Activated T-helper 1 cell treated with anti-CD3 and anti-CD28 coated beads, Interleukin-12 subunit alpha, Interleukin-12 subunit beta, Interleukin-2, Interleukin-4 antibody, amounts not matched to agents 30 ng/mL and 10 ng/mL and 1 ng/mL, durations not matched to agents 14 hours and 24 hours and 36 hours (primary cell): ENCODE measurements at places on chromosomes 12 and 14. TPM values are rescaled to one million over a fixed set of nuclear protein-coding genes. Genes with fewer than 3 reads are reported as not detected.

- no peaks in the 10 kb centered on the region for H3K4me1 ChIP-seq
- H3K27me3 ChIP-seq = no peaks in the 10 kb centered on the region
- DNase-seq = no peak
- no peak overlapping the region for H3K4me3 ChIP-seq
- H3K36me3 ChIP-seq = no peaks in the 10 kb centered on the region
These were observed 919.9 kb upstream of the FLRT2 start for GRCh38 chr14:84610086-84610485.

DNA sequence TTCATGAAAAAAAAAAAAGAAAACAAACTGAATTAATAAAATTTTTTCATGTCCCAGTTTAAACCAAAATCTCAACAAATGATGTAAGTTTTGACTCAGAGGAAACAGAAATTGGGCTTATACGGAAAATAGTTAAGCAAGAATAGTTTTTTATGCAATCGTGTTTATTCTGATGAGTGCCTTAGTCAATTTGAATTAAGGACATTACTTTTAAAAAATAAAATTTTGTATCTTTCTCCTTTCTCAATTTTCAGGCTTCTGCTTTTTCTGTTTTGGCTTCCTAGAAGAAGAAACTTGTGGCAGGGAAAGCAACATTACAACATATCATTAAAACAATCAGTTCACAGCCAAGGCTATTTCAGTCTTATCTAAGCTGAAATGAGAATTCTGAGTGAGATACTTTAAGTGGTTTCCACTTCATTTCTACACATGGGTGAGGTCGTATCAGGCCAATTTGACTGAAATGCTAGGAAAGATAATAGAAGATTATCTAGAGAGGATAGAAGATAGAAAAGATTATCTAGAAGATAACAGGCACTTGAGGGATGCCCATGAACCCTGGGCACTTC is 52.4 kb downstream of the BCL2L14 start:
- no peaks in the 10 kb centered on the region for H3K4me1 ChIP-seq
- no peaks in the 10 kb centered on the region for H3K36me3 ChIP-seq
- no peak overlapping the region for H3K27ac ChIP-seq
- peaks cover 2% of the 10 kb centered on the region for H3K27me3 ChIP-seq
- no peak overlapping the region for H3K4me3 ChIP-seq

DNA sequence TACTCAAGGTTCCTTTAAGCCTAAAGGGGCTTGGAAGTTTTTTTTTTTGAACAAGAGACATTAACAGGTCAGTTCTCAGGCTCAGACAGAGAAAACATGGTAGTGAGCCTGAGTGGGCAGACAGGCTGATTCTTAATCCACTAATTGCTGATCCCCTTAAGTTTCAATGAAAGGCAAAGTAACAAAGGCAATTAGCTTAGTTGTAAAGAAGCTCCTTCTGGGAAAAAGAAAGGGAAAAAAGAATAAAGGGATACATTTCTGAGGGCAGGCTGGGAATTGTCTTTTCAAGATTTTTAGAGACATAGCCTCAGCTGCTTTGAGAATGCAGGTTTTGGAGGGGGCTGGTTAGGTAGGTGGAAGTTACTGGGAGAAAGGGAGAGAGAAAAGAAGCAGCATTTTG is 133.8 kb downstream of the CFAP54 start:
- DNase-seq = no peak
- H3K27me3 ChIP-seq = peaks cover 15% of the 10 kb centered on the region
- no peaks in the 10 kb centered on the region for H3K36me3 ChIP-seq
- no peaks in the 10 kb centered on the region for H3K4me1 ChIP-seq
- H3K27ac ChIP-seq = no peak overlapping the region

DNA sequence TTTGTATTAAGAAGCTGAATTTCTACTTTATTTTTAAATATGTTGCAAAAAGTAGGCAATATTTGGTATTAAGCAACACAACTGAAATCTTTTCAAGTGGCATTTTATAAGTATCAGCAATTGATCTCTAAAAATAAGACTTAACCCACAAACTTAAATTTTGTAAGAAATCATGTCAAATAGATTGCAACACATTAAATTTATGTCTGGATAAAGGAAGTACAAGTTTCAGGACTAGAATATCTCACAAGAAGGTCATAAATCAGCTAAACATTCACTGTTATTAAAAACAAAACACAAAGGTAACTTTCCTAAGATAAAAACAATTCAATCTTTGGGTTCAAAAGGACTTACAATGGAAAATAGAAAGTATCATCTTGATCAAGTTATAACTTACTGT is 32.8 kb downstream of the CPNE8 start:
- H3K27me3 ChIP-seq = no peaks in the 10 kb centered on the region
- no peaks in the 10 kb centered on the region for H3K36me3 ChIP-seq
- H3K4me1 ChIP-seq = no peaks in the 10 kb centered on the region
- H3K27ac ChIP-seq = no peak overlapping the region
- DNase-seq = no peak
- no peak overlapping the region for H3K4me3 ChIP-seq

DNA sequence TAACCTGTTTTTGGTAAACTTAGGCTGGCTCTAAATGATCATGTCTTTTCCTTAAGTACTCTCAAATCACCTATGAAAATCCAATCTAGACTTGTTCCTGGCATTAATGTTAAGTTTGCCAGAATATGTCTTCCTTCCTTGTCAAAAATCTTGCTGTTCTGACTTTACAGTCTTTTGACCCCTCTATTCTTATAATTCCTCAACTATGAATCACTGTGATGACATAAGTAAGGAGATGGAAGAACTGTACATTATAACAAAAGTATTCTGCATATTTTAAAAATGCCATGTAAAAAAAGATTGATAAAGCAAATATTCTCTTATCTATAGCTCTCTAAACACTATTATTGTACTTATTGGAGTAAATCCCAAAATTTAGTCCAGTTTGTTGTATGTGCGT is 51.4 kb upstream of the BAZ1A start:
- H3K27ac ChIP-seq = no peak overlapping the region
- H3K36me3 ChIP-seq = peaks cover 4% of the 10 kb centered on the region
- H3K27me3 ChIP-seq = no peaks in the 10 kb centered on the region
- no peak for DNase-seq
- peaks cover 25% of the 10 kb centered on the region for H3K4me1 ChIP-seq
- H3K4me3 ChIP-seq = no peak overlapping the region

DNA sequence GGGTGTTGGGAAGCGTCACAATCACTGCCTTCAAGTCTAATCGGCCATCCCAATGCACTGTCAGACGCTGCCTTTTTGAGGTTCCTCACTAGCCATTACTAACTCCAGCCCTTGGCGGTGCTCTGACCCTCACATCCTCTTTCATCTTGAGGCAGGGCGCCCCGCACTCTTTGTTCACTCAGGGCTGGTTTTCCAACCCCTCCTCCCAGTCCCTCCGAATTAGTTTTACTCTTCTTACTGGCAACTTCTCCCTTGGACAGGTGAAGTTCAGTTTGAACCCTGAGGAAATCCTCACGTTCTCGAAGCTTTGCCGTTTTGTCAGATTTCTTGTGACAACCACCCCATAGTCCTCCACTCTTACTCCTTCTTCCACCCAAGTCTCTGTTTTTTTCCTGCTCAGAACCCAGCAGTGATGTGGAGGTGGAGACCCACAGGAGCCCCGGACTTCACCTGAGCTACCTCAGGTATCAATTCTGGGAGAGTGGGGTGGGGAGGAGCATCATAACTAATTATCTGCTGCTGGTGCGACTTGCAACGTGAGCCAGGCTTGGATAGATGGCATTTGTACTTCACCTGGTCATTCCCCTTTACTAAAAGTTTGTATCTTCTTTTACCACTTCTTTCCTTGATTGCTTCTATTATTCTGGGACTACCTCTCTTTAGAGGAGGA is 757 bp downstream of the ZC3H10 start:
- H3K27ac ChIP-seq = peak overlapping the region; percentile 82
- no peaks in the 10 kb centered on the region for H3K27me3 ChIP-seq
- H3K36me3 ChIP-seq = peaks cover 32% of the 10 kb centered on the region
- H3K4me3 ChIP-seq = peak overlapping the region; percentile 91

- H3K36me3 ChIP-seq = no peaks in the 10 kb centered on the region
- H3K27ac ChIP-seq = no peak overlapping the region
- H3K4me3 ChIP-seq = no peak overlapping the region
- peaks cover 18% of the 10 kb centered on the region for H3K27me3 ChIP-seq
- no peaks in the 10 kb centered on the region for H3K4me1 ChIP-seq
These were observed 1.0 kb upstream of the NYNRIN start for GRCh38 chr14:24397639-24398292.

GRCh38 chr12:13573698-13574321 is 377.3 kb downstream of the EMP1 start:
- H3K4me3 ChIP-seq = no peak overlapping the region
- no peak overlapping the region for H3K27ac ChIP-seq
- H3K4me1 ChIP-seq = no peaks in the 10 kb centered on the region
- peaks cover 2% of the 10 kb centered on the region for H3K27me3 ChIP-seq
- no peaks in the 10 kb centered on the region for H3K36me3 ChIP-seq

- DNase-seq = no peak
- H3K27me3 ChIP-seq = no peaks in the 10 kb centered on the region
- no peaks in the 10 kb centered on the region for H3K36me3 ChIP-seq
- no peak overlapping the region for H3K4me3 ChIP-seq
These were observed 67.3 kb downstream of the PRIMA1 start for GRCh38 chr14:93720981-93721483.

GRCh38 chr12:53978477-53979356 is 4.0 kb upstream of the HOTAIR start:
- H3K4me1 ChIP-seq = peaks cover 9% of the 10 kb centered on the region
- peaks cover 4% of the 10 kb centered on the region for H3K36me3 ChIP-seq
- H3K27ac ChIP-seq = no peak overlapping the region

GRCh38 chr12:118237908-118238307 is 102.0 kb downstream of the PEBP1 start:
- no peak overlapping the region for H3K27ac ChIP-seq
- DNase-seq = no peak
- H3K4me3 ChIP-seq = no peak overlapping the region
- H3K27me3 ChIP-seq = no peaks in the 10 kb centered on the region

- no peaks in the 10 kb centered on the region for H3K27me3 ChIP-seq
- H3K4me3 ChIP-seq = no peak overlapping the region
- no peaks in the 10 kb centered on the region for H3K4me1 ChIP-seq
- H3K27ac ChIP-seq = no peak overlapping the region
- no peak for DNase-seq
These were observed 25.9 kb downstream of the RHOF start for GRCh38 chr12:121767525-121768016.

DNA sequence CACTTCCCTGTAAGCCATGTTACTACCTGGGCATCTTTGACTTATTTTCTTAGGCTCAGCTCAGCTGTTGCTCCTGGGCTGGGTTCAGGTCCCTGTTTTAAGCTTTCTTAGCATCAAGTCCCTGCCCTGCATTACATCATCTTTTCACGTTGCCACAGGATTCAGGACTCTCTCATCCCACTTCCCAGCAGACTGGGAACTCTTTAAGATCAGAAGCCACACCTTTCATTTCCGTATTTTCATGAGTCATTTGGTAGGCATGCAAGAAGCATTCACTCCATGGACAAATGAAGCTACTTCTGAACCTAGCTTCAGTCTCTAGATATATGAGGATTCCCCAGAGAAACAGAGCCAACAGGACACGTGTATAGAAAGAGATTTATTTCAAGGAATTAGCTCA is 726.8 kb downstream of the VRK1 start:
- H3K27me3 ChIP-seq = peaks cover 2% of the 10 kb centered on the region
- no peak overlapping the region for H3K4me3 ChIP-seq
- no peak for DNase-seq
- no peak overlapping the region for H3K27ac ChIP-seq

- H3K27me3 ChIP-seq = peaks cover 2% of the 10 kb centered on the region
- no peak overlapping the region for H3K27ac ChIP-seq
These were observed 132.7 kb upstream of the DDHD1 start for GRCh38 chr14:53285821-53286220.

DNA sequence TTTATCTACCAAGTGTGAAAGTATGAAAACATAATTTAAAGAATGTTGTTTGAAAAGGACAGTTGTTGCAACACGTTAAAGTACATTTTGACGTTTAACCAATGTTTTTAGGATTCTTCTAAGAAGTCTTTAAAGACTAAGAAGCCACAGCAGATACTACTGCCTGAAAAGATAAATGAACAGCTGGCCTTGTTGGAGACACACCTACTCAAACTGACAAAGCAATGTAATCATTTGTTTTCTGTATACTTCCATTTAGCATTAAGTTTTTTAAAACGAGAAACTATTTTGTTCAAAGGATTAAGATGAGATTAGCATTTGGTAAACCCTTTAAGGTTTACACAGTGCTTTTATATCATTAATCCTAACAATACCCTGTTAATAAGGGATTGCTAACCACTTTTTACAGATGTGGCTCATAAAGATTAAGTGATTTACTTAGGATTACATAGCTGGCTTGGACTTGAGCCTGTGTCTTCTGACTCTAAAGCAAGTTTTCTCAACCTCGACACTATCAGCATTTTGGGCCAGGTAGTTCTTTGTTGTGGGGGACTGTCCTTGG is 134.4 kb downstream of the CFAP54 start:
- no peaks in the 10 kb centered on the region for H3K4me1 ChIP-seq
- H3K27ac ChIP-seq = no peak overlapping the region
- peaks cover 15% of the 10 kb centered on the region for H3K27me3 ChIP-seq
- DNase-seq = no peak

- peak; percentile 72 for DNase-seq
- peak overlapping the region; percentile 74 for H3K4me3 ChIP-seq
- H3K36me3 ChIP-seq = peaks cover 3% of the 10 kb centered on the region
- H3K27ac ChIP-seq = peak overlapping the region; percentile 46
- peaks cover 5% of the 10 kb centered on the region for H3K27me3 ChIP-seq
These were observed 194.9 kb upstream of the OR4E1 start for GRCh38 chr14:21868442-21869046.

GRCh38 chr12:101857043-101857558 is 20.3 kb upstream of the DRAM1 start:
- no peak overlapping the region for H3K4me3 ChIP-seq
- H3K27me3 ChIP-seq = no peaks in the 10 kb centered on the region
- no peak overlapping the region for H3K27ac ChIP-seq

Gene RPL10L
- not detected in 2 replicates for total RNA-seq

Gene CMA1
- not detected in 2 replicates for total RNA-seq

Gene GAS2L3
- total RNA-seq = 0.86 and 1.0 TPM in 2 replicates

Gene ADGRD1
- total RNA-seq = 0.18 and 0.59 TPM in 2 replicates

Gene BMAL2
- total RNA-seq = 57.2 and 58.0 TPM in 2 replicates

Gene CFAP251
- total RNA-seq = 0.65 and 0.76 TPM in 2 replicates

Gene CMKLR1
- not detected in 2 replicates for total RNA-seq

Gene DBX2
- not detected in 2 replicates for total RNA-seq

Gene BCAT1
- total RNA-seq = 37.3 and 42.0 TPM in 2 replicates
